Ovary (tissue), 10 donors: ENCODE measurements at places on chromosomes 2 and 18. TPM values are rescaled to one million over a fixed set of nuclear protein-coding genes. Genes with fewer than 3 reads are reported as not detected.
A peak's percentile ranks its signal among the peaks of the same experiment; 100 is the strongest.

DNA sequence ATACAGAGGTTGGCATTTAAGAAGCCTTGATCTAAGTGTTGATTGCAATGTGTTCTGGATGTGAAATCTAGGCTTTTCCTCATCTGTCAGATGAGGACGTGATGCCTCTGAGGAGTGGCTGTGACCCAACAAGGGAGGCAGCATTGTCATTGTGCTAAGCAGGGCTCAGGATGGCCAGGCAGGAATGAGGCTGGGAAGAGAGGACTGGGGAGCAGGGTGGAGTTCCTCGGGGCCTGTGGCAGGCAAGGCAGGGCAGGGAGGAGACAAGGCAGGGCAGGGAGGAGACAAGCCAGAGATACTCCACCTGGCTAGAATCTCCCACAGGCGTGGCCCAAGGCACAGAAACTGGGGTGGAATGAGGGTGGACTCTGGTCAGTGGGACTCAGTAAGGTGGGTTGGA is 116.6 kb downstream of the RPIA start:
- no peak for DNase-seq

DNA sequence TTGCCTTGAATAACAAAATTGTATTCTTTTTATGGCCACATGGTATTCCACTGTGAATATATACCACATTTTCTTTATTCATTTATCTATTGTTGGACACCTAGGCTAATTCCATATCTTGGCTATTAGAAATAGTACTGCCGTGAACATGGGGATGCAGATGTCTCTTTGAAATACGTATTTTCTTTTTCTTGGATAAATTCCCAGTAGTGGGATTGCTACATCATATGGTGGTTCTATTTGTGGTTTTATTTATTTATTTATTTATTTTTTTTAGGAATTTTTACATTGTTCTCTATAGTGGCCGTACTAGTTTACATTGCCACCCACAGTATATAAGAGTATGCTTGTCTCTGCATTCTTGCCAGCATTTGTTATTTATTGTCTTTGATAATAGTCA is 679.8 kb upstream of the NRXN1 start:
- no peak for DNase-seq

DNA sequence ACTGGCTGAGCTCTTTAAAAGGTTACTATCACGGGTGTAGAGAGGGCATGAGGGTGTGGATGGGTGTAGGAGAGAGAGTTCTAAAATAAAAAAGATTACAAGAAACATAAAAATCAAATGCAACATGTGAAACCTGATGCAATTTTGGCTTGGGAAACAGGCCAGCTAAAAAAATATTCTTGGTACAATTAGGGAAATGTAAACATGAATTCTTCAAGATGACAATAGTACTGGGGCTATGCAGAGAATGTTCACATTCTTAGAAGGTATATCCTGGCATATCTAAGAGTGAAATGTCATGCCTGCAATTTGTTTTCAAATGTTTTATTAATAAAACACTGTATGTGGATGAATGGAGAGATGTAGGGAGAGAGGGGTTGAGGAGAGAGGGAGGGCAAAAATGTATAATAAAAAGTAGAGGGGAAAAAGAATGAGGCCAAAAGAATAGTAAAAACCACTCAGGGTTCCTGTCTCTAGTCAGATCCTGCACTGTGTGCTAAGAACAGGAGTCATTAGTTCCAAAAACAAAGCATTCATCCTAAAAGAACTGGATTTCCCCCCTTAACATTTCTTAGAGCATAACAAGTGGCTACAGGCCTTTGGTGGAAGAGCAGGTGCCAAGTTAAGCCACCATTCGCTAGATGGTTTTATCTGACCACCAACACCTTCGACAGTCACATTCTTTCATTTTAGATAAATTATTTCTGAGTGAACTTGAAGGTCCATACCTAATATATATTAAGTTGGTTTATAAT is 77.3 kb downstream of the LPIN2 start:
- DNase-seq, result no peak

DNA sequence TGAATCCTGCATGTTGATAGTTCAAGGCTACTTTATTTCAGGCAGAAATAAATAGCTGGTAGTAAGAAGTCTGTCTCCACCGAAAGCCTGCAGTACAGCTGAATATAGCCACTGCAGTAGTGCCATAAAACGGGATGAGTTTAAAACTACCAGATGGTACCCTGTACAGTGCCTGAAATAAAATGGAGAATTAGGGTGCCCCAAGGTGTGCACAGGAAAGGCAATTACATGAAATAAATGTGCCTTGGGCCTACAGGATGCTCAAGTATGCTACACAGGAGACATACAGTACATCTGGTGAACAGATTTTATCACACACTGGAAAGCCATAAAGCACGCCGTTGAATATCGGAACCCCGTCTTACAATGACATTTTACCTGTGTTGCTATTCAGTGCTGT is 447.7 kb upstream of the HNRNPA3 start:
- DNase-seq, result no peak

GRCh38 chr2:179274749-179275148 is 10.1 kb upstream of the SESTD1 start:
- DNase-seq, result no peak

DNA sequence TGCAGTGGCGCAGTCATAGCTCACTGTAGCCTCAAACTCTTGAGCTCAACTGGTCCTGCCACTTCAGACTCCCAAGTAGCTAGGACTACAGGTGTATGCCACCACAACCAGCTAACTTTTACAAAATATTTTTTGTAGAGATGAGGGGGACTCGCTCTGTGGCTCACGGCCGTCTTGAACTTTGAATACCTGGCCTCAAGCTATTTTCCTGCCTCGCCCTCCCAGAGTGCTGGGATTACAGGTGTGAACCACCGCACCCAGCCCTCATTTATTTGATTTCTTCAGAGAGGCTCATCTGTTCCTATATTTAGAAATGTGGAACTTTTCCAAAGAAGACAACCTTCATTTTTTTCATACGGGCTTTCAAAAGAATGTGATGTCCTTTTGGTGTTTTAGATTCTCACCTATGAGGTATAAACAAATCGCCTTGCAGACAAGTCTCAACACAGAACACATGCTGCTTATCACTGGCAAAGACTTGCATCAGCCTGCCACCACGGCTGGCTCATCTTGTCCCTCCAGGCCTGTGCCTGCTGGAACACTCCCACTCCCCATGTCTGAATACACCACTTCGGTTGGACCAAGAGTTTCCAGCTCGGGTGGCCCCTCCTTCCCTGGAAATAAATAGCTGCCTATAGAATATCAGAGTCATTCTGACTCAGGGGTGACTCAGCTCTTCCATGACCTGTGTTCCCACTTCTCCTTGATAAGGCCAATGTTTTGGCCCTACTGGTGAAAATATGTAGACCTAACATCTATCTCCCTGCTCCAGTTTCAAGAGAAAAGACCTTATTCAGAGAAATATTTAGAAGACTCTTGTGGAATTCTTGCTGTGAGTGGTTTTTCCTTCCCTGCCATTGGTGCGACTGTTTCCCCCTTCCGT is 202.6 kb downstream of the TGIF1 start:
- DNase-seq, result peak; percentile 56

DNA sequence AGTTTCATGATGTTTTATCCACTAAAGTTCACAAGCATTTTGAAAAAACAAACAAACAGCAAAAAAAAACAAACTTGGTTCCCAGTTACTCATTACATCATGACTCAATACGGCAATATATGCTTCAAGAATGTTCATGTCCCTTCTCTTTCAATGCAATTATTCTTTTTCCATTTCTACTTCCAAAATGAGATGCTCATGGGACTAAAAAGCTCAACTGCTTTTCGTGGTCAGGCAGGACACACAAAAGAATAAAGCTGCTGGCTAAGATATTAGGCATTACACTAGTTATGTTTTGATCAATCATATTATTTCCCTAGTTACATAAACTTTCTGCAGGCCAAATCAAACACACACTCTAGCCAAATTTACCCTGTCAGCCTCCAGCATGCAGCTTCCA is 301.3 kb downstream of the EPHA4 start:
- no peak for DNase-seq

Gene NOTO
- not detected for total RNA-seq

DNA sequence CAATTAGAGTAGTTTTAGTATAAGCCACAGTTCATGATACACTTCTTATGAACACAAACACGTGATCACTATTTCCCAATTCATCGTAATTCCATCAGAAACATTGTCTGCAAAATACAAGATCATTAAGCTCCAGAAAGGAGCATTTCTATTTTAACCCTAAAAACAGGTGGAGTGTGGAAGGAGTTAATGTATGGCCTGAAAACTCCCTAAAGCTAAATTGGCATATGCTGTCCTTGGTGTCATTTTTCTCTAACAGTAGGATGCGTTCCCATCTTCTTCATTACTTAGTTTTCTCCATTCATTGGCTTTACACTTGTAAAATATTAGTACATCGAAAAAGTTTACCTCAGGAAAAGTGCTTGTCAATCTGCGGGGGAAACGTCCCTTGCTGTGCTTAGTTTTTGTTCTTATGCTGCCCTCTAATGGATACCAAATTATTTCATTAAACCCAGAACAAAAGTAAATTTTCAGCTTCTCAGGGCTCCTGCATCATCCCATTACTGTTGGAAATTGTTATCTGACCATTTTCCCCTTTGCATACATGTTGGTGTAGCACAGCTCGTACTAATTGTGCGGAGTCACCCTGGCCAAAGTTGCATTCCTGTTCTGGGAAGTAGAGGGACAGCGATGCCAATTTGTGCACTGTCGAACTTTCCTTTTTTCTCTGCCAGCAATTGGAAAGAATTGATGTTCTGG is 153.4 kb downstream of the GPD2 start:
- peak; percentile 25 for DNase-seq

Gene CNTNAP5
- not detected for total RNA-seq

DNA sequence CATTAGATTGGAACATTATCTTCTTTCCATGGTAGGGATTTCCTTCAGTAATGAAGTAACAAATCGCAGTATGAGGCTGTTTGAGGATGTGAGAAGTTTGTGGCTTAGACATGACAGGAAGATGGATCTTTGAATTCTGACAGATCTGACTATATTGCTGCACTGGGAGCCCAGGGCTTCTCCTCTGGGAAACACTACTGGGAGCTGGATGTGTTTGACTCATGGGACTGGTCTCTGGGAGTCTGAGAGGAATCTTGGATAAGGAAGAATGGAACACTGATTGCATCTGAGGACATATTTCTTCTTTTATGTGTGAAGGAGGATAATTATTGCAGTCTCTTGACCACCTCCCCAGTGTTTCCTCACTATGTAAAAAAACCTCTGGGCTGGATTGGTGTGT is 77.2 kb upstream of the ST6GAL2 start:
- no peak for DNase-seq

GRCh38 chr2:129713337-129713736 is 266.1 kb upstream of the RAB6C start:
- no peak for DNase-seq

DNA sequence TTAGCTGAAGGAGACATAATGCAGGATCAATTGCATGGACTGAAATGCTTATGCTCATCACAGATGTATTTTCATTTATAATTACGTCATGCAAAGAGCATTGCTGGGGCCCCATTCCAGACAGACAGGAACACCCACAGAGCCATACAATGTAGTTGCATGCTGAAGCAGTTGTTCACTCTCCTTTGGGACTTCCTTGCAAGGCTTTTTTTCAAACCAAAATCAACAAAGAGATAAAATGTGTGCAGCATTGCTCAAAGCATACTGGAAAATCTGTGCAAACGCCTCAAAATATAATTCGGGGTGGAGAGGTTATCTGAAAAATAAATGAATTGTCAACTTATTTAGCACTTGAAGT is 463.2 kb downstream of the CDH2 start:
- DNase-seq, result no peak

DNA sequence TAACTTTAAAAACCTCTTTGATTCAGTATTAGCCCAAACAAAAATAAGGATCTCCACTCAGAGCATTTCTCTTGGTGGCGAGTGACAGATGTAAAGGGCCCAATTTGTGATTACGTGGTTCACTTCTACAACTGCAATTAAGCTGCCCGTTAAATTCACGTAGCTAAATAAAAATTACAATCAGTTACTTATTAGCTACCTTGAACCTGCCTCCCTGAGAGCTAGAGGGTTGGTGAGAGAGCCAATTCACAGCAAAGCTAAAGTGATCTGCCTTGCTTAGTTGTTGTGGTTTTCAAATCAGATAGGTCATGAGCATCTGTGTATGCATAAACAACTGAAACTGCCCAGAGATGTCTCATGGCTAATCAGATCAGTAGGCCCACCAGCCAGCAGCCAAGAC is 156.7 kb downstream of the RNF152 start:
- DNase-seq, result no peak

Gene CD207
- total RNA-seq, result 1.5 TPM

DNA sequence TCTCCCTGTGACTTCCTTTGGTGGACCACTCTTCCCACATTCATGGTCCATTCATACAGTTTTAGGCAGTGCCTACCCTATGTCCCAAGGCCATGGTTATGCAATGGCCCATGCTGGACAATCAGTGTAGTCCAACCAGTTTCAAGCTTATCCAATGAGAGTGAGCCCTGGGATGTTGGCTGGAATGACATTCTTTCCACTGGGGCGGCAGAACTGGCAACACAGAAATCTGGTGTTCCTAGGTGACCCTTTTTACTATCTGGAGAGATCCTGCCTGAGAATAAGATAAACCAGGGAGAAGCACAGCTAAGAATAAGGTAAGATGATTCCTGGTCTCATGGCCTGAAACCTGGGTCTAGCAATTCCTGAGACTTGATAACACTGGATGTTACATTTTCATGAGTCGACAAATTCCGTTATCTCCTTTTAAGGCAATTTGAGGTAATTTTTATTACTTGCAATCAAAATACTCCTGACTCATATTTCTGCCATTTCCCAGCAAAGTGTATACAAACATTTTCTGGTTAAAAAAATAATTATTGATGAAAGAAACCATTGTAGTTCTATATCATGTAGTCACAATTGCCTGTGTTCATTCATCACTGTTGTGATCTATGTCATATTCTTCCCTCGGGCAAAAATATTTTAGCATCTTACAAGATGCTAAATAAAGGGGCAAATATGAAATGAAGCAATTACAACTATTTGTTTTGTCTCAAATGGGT is 271.5 kb upstream of the LYPD1 start:
- no peak for DNase-seq

DNA sequence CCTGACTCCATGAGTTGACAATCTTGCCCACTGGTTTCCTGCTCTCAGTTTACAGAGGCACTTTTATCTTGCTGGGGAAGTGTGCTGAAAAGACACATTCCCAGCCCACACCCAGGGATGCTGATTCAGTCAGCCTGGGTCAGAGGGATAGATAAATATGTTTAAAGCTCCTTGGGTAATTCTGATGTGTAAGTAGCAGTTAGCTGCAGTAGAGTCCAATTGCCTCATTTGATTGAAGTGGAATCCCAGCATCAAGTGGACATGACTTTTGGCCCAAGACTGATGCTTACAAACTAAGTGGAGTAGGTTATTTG is 29.4 kb downstream of the PSD4 start:
- DNase-seq, result no peak
